ENCODE measurements at places on chromosomes 6 and 20.

DNA sequence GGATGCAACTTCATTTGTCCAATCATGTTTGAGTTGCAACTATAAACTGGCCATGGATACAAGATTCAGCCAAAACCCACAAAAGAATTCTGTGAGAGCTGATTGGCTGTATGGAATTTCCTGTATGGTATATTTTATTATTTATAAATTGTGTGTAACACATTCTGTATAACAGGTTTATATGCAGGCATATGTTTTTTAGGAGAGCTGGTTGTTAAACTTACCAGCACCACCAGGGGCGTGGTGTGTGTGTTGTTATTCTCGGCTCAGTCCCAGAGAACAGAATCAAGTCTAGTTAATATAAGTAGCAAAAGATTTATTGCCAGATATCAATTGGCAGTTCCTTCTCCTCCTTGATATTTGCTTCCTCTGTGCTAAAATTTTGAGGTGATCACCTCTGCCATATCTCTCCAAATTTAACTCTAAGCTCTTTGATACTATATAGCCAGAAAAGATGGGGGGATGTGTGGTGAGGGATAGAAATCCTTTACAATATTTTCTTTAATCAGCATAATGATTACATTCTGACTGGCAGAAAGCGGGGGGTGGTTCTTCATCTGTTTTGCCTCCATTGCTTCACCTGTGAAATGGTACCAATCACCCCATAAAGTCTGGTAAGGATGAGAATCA lies 22.9 kb downstream of the CNBD2 start:
- peaks cover 4% of the 10 kb centered on the region for H3K4me1 ChIP-seq
- H3K27ac ChIP-seq = no peak overlapping the region
- peaks cover 22% of the 10 kb centered on the region for H3K27me3 ChIP-seq
- H3K36me3 ChIP-seq = no peaks in the 10 kb centered on the region
- no peak for DNase-seq

DNA sequence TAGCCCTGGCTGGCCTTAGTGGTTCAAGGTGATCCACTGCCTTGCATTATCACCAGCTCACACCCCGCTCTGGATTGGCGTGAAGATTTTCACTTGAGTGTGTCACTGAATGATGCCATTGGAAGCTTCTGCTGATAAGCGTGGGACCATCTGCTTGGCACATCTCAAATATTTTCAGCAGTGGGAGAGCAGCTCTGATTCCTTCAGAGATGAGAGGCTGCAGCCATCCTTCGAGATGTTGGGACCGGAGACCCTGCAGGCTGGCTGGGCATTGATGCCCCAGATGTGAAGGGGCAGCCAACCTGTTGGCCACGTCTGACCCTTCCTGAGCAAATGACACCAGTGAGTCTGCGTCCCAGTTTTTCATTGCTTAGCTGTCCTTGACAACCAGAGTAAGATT lies at the start of gene MAS1:
MAS1 (plus strand) TSS at position 197 of the 400 bp plus-strand sequence. CDS start 15,968 bp downstream, outside the sequence.
- H3K27me3 ChIP-seq = peaks cover 74% of the 10 kb centered on the region
- H3K36me3 ChIP-seq = no peaks in the 10 kb centered on the region
- H3K4me1 ChIP-seq = no peaks in the 10 kb centered on the region
- H3K4me3 ChIP-seq = no peak within 1 kb of the TSS
- H3K27ac ChIP-seq = no peak within 1 kb of the TSS

GRCh38 chr6:39251406-39251805 lies 22.1 kb upstream of the KCNK5 start:
- peaks cover 22% of the 10 kb centered on the region for H3K4me1 ChIP-seq
- no peaks in the 10 kb centered on the region for H3K36me3 ChIP-seq
- H3K4me3 ChIP-seq = no peak overlapping the region
- H3K27me3 ChIP-seq = peaks cover 15% of the 10 kb centered on the region

DNA sequence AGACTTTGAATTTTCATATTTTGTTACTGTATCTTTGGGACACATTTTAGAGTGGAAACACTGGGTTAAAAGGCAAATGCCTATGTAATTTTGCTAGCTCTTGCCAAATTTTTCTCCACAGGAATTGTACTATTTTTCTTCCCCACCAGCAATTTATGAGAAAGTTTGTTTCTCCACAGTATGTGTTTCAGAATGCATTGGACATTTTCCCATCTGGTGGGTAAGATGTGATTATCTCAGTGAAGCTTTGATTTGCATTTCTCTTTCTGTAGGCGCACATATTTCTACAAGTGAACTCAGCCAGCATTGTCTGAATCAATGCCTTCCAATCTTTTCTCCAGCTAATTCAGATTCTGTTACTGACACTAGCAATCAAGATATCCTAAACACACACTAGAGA lies 157.8 kb downstream of the RCAN2 start:
- DNase-seq = no peak
- no peaks in the 10 kb centered on the region for H3K36me3 ChIP-seq
- H3K27me3 ChIP-seq = peaks cover 21% of the 10 kb centered on the region
- H3K4me1 ChIP-seq = peaks cover 11% of the 10 kb centered on the region

- H3K27ac ChIP-seq = no peak overlapping the region
- H3K36me3 ChIP-seq = no peaks in the 10 kb centered on the region
- DNase-seq = no peak
- peaks cover 2% of the 10 kb centered on the region for H3K27me3 ChIP-seq
Observed at GRCh38 chr6:106072501-106073090, 13.5 kb upstream of the PRDM1 start.

DNA sequence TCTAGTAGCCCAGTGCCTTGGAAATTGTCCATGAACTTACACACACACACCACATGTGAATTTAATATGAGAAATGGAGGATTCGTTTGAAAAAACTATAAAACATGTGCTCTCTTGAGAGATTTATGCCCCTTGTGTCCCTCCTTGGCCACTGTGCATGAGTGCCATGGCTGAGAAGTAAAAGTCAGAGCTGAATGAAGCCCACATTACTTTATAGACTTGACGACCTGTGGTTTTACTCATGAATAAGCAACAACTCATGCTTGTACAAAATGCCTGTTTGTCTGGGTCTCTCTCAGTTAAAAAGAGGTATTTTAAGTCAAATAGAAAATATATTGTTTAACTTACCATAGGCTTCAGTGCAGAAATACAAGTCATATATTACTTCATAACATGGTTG lies 102.7 kb downstream of the KCNQ5 start:
- H3K27ac ChIP-seq = no peak overlapping the region
- no peak for DNase-seq
- peaks cover 9% of the 10 kb centered on the region for H3K36me3 ChIP-seq
- no peak overlapping the region for H3K4me3 ChIP-seq

- no peaks in the 10 kb centered on the region for H3K4me1 ChIP-seq
- H3K27me3 ChIP-seq = no peaks in the 10 kb centered on the region
- no peaks in the 10 kb centered on the region for H3K36me3 ChIP-seq
- H3K27ac ChIP-seq = no peak overlapping the region
- DNase-seq = no peak
Observed at GRCh38 chr6:150694889-150695288, 95.2 kb downstream of the PLEKHG1 start.

- peaks cover 8% of the 10 kb centered on the region for H3K27me3 ChIP-seq
- no peak for DNase-seq
- no peaks in the 10 kb centered on the region for H3K4me1 ChIP-seq
Observed at GRCh38 chr6:3471286-3471685, 14.4 kb upstream of the SLC22A23 start.

DNA sequence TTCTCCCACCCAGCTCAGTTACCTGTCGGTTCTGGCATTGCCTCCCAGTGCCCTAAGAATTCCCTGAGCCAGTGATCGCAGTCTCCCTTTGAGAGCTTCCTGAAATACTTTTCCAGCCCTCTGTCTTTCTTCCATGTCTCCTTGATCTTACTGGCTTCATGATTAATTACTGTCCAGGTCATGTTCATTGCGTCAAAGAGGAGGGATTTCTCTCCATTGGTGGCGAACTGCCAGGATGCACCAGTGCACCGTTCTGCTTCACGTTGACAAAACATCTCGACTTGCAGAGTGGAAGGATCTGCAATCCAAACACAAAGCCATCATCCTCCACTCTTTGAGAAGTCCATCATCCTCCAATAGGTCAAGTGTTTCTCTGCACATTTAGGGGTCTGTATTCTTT lies 8.6 kb downstream of the RAET1E start:
- peaks cover 42% of the 10 kb centered on the region for H3K27me3 ChIP-seq
- no peak overlapping the region for H3K4me3 ChIP-seq
- no peak for DNase-seq
- H3K36me3 ChIP-seq = no peaks in the 10 kb centered on the region
- H3K4me1 ChIP-seq = peaks cover 3% of the 10 kb centered on the region

DNA sequence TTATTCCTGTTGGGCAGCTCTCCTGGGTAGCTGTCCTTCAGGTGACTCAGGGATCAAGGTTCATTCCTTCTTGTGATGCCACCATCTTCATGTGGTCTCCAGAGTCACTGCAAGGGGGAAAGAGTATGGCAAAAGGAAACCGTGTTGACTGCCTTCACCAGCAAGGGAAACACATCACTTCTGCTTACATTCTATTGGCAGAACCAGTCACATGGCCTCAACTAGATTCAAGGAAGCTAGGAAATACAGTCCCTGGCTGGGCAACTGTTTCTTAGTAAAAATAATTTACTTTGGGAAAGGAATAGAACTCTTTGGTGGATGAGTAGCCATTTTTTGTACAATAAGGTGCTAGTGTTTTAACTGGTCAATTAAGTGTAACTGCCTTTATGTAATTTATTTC lies 5.3 kb downstream of the ANKRD6 start:
- H3K4me3 ChIP-seq = no peak overlapping the region
- no peaks in the 10 kb centered on the region for H3K36me3 ChIP-seq
- peaks cover 20% of the 10 kb centered on the region for H3K27me3 ChIP-seq
- no peak overlapping the region for H3K27ac ChIP-seq
- peaks cover 9% of the 10 kb centered on the region for H3K4me1 ChIP-seq

DNA sequence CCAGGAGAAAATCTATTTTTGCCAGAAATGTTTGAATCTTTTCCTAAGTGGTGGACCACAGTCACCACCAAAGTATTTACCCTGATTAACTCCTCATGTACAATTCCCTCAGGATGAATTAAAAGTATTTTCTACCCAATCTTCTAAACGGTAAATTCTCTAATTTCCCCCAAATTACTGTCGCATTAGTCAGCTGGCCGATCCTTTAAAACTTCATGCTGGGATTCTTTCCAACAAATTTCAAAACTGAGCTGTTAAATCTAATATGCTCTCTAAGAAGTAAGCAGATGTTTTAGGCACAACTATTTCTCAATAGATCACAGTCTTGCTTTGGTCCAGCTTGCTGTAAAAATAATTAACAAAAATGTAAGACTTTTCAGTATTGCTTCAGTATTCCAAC lies 447.2 kb downstream of the FRK start:
- no peak overlapping the region for H3K4me3 ChIP-seq
- H3K36me3 ChIP-seq = no peaks in the 10 kb centered on the region
- no peaks in the 10 kb centered on the region for H3K4me1 ChIP-seq

DNA sequence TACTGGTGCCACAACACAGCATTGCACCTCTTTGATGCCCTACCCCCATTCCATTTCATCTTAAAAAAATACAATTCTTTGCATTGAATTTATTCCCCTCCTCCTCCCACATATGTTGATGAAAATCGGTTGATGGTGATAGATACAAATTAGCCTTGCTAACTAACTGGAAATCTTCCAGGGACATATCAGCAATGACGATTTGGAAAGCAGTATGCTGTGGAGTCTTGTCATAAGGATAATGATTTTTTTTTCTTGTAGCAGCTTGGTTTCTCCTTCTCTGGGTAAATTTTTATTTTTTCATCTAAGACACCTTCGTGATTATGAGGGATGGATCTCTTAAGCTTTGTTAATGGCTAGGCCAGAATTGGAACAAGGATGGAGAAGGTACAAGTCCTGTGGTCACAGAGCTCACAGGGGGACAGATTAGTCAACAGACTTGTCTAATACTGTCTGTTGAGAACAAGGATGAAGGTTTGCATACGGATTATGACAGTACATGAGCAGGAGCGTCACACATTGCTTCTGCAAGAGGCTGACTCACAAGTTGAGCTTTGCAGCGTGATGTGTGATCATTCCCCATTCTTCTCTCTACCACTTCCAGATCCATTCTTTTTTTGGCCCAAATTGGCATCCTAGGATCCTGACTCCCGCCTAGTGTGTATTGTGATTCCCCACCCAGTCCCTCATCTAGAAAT lies 233.1 kb upstream of the FERMT1 start:
- no peak overlapping the region for H3K4me3 ChIP-seq
- DNase-seq = no peak
- no peak overlapping the region for H3K27ac ChIP-seq
- H3K4me1 ChIP-seq = no peaks in the 10 kb centered on the region
- H3K36me3 ChIP-seq = no peaks in the 10 kb centered on the region

GRCh38 chr20:35831029-35831428 lies 59.2 kb downstream of the PHF20 start:
- H3K27ac ChIP-seq = no peak overlapping the region
- H3K27me3 ChIP-seq = no peaks in the 10 kb centered on the region
- DNase-seq = no peak
- no peak overlapping the region for H3K4me3 ChIP-seq
- H3K36me3 ChIP-seq = peaks cover 26% of the 10 kb centered on the region
